ENCODE measurements at places on chromosomes 7 and 10. TPM values are rescaled to one million over a fixed set of nuclear protein-coding genes. Genes with fewer than 3 reads are reported as not detected.

DNA sequence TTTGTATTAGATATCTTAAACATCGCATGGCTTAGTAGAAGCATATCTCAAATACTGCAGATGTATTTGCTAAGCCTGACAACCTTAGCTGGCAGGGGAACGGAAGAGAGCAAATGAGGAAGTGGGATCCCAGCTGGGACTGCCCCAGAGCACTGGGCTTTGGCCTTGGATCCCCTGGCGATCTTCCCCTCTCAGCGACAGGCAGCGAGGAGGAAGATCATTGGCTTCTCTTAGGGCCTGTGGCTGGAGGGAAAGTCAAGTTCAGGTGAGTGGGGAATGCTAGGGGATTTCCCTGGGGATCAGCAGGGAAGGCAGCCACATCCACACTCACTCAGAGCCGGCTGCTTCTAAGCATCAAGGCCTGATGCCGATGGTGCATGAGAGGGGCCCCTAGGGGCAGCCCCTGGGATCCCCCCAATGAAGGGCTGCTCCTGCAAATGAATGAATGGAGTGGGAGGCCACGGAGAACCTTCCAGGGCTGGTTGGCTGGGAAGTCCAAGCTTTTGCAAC is 42.0 kb downstream of the LYZL2 start:
- no peak for DNase-seq

DNA sequence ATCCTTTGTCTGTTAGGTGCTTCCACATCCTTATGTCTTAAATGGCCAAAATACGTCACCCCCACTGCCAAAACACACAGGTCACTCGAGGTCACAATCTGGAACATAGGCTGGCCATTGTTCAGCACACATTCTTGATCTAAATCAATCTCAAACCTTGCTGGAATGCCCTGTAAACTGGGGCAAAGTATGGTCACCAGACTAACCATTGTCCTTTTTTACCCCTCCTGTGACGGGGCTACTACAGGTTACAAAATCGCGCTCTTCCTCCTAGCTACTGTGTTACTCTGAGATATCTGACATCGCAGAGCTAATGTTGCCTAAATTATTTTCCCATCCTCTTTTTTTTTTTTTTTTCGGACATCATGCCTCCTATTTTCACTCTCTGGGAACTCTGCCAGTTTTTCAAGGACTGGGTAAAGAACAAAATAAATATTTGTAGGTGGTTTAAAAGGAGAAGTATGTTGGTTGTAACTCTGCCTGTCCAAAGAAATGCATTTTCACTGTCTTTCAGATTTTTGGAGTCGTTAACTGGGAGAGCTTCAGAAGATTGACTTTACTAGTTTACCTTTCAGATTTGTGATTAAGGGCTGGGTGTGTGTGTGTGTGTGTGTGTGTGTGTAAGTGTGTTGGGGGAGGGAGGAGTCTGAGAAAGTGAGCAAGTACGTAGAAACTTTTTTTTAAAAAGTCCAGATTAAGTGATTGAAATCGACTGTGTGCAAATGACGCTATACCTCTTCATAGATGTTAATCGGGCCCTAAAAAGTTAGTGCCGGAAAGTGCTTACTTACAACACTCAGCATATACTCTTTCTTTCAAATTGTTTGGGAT is 942 bp upstream of the KIAA1217 start:
- DNase-seq = no peak

- DNase-seq = no peak
Measured at GRCh38 chr10:116084161-116084560, 188.8 kb downstream of the GFRA1 start.

- no peak for DNase-seq
Measured at GRCh38 chr10:73902351-73902750, 8.6 kb upstream of the PLAU start.

Gene SLC35G1
- total RNA-seq = 2.3 TPM

Gene HSPA12A
- total RNA-seq = 1.7 TPM

Gene GNAT3
- 0.19 TPM for total RNA-seq

GRCh38 chr10:21889477-21890275 is 113.9 kb downstream of the DNAJC1 start:
- DNase-seq = no peak

GRCh38 chr10:111303887-111304286 is 227.1 kb downstream of the ADRA2A start:
- DNase-seq = no peak

DNA sequence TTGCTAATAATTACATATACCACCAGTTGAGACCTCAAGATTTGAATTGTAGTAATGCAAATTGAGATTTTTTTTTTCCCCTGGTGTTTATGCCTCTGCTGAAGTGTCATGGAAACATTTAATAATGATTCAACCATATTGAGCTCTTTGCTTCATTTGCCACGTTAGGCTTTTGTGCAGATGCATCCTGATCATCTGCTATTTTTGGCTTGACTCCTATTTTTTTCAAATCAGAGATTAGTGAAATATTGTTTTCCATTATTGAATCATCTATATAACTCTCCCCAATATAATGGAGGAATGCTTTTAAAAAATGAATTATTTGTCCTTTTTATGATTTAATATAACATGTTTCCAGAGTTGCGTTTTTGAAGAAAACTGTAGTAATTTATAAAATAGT is 115.1 kb downstream of the SRI start:
- DNase-seq = no peak

All from thymus (tissue), 14 donors.